ENCODE measurements at places on chromosomes 11 and 22.
A peak's percentile ranks its signal among the peaks of the same experiment; 100 is the strongest.

- no peak for DNase-seq
Measured at GRCh38 chr11:8087185-8087584, 6.2 kb downstream of the TUB start.

DNA sequence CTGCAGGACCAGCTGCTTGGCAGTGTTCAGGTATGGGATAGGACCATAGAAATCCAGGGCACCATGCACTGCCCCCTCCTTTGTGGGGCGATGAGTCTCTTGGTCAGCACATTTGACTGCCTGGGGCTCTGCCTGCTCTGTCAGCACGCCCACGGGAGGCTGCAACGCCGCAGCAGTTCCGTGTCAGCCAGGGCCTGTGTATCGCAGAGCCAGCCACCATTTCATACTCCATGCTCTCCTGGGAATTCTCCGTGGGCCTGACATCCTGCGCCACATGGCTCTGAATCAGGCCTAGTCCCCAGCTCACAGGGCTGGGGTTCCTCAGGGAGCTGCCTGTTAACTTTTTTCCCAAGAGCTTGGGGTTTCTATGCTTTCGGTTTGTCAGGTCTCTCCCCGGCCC, 16.9 kb upstream of the RELT start:
- no peak for DNase-seq

GRCh38 chr22:49406879-49407587, 420.6 kb downstream of the BRD1 start:
- DNase-seq: no peak

DNA sequence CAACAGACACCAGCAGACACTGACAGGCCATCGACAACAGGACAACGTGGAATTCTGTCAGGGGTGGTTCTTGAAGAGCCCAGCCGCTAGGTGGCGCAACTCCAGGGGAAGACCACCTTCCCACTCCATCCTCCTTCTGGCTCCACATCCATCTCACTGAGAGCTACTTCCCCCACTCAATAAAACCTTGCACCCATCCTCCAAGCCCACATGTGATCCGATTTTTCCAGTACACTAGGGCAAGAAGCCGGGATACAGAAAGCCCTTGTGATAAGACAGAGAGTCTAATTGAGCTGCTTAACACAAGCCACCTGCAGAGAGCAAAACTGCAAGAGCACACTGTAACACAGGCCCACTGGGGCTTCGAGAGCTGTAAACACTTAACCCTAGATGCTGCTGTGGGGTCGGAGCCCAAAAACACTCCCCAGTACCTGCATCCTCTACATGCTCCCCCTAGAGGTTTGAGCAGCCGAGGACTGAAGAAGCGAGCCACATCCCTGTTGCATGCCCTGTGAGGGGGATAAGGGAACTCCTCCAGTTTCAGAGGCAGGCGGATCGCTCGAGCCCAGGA, 11.5 kb upstream of the RAB39A start:
- DNase-seq: peak; percentile 2

GRCh38 chr11:113262594-113262993, 51.8 kb upstream of the TTC12 start:
- DNase-seq: no peak

GRCh38 chr11:120906766-120907165, 117.1 kb upstream of the TBCEL start:
- no peak for DNase-seq

DNA sequence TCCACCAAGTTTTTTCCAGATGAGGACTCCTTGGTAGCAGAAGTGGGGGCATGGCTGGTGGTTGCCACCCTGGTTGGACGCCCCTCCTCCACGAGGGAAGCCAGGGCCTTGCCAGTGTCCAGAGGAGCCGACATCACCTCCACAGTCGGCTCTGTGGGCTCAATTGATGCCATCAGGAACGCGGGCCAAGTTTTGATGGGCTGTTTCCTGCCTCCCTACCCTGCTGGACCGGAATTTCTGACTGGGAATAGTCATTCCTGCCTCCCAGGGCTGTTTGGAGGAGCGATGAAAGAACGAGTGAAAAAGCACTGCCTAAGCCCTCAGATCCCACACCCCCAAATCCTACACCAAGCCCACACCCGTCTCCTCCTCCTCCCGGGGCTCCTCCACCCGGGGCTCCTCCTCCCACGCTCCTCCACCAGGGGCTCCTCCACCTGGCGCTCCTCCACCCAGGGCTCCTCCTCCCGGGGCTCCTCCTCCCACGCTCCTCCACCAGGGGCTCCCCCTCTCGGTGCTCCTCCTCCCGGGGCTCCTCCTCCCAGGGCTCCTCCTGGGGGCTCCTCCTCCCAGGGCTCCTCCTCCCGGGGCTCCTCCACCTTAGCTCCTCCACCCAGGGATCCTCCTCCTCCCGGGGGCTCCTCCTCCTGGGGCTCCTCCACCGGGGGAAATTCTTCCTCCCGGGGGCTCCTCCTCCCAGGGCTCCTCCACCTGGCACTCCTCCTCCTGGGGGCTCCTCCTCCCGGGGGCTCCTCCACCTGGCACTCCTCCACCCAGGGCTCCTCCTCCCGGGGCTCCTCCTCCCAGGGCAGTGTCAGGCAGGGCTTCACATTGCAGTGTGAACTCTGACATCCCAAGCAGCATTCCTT, 10.0 kb upstream of the PRR5 start:
- DNase-seq: no peak

Measured in NCI-H1092 (cell line).